ENCODE measurements at places on chromosomes 6 and 20.

GRCh38 chr20:52312132-52312729, 120.7 kb upstream of the ZFP64 start:
- DNase-seq: peak; percentile 61

DNA sequence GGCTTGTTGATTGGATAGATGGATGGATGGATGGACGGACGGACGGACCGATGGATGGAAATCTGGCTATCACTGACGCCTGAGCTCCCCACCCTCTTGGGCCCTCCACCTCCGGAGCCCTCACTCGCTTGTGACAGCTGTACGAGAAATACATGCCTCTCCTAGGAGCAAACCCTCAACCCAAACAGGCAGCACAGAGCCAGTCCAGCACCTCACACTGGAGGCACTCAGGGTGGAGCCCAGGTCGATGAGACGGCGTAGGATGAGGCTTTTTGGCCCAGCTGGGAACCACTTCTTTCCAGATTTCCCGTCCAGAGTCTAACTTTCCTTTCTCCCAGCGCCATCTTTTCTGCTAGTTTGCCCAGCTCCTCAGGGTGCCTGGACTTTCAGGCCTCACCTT, 2.7 kb upstream of the LY6G5C start:
- no peak for DNase-seq

DNA sequence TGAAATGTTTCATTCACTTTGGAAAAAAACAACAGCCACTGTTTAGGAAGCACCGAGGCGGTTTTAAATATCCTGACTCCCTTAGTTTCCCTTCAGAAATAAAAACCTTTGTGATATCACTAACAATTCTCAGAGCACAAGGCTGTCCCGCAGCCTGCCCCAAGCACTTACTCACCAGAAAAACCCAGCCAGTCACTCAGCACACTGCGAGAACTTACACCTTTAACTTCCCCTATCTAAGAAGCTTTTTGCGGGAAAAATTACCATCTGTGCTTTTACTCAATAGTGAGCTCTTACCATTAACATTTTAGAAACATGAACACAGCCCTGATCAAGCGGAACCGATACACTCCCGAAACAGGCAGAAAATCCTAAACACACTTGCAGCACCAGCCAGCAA, 9.3 kb downstream of the ZBTB46 start:
- DNase-seq: no peak

DNA sequence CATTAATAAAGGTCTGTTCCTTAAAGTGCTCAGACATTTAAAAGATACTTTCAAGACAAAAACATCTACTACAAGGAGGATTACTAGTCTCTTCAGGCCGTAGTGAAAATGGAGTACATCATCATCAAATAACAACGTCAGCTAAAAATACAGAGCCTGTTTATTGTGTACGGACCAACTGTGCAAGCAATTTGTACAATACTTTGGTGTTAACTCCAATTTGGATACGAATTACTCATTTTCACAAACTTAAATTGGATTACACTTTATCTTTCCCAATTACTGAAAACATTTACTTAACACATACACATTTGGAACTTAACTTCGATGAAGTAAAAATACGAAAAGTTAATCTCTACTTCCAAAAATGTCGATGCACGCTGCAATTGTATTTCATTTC, 802 bp downstream of the CYP39A1 start:
- DNase-seq: no peak

GRCh38 chr6:43910638-43911353, 140.8 kb downstream of the VEGFA start:
- DNase-seq: peak; percentile 66

- no peak for DNase-seq
Measured at GRCh38 chr6:134138226-134138975, 86.0 kb upstream of the SLC2A12 start.

GRCh38 chr6:167560673-167561569, 236.0 kb downstream of the TTLL2 start:
- DNase-seq: no peak

DNA sequence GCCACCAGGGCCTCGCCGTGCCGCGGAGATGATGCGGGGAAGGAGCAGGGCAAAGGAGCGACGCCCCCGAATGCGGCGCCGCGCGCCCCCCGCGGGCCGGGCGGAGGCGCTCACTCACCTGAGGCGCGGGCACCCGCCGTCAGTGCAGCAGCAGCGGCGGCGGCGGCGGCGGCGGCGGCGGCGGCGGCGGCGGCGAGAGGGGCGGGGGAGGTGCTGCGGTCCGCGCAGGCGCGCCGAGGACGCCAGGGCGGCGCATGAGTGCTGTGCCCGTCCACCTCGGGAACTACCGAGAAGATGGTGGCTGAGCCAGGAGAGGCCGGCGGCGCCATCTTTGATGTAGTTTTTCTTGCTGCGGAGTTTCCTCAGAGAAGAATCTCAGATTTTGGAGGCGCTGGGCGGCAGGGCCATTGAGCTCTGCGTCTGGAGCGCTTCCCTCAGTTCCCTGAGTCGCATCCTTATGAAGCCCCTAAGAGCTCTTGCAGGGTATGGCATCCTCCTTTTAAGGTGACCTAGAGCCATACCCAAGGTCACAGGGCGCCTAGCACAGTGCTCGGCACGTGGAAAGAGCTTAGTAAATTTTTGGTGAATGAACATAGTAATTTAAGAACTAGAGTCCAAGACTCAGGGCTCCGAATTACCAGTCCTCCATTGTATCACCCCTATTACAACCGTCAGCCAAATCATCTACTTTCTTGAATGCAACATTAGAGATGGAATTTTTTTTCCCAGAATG, at the start of gene NDRG3:
TSS of gene NDRG3 (minus strand) at position 164 of the 733 bp plus-strand sequence. CDS start 24,355 bp downstream, outside the sequence.
- peak; percentile 91 for DNase-seq

GRCh38 chr6:46586906-46587305, 65.7 kb downstream of the CYP39A1 start:
- DNase-seq: no peak

GRCh38 chr6:157962601-157963302, 18.9 kb upstream of the SYNJ2 start:
- peak; percentile 62 for DNase-seq

DNA sequence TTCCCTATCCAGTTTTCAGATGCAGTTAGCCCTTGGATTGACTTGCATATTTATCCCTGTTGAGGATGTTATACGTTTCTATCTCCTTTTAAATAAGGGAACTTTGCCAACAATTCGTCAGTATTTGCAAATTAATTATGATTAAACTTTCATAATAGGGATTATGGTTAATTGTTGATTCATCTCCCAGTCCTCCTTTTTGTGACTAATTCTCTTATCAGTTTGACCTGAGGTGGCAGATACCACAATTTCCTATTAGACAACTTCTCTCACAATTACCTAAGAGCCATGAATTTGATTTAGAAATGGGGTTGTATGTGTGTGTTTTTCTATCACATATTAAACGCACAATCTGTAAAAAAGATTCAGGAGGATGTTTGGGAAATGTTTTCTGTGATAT, 172.9 kb downstream of the LAMA2 start:
- DNase-seq: no peak

- DNase-seq: no peak
Measured at GRCh38 chr6:20955751-20956150, 421.5 kb downstream of the CDKAL1 start.

DNA sequence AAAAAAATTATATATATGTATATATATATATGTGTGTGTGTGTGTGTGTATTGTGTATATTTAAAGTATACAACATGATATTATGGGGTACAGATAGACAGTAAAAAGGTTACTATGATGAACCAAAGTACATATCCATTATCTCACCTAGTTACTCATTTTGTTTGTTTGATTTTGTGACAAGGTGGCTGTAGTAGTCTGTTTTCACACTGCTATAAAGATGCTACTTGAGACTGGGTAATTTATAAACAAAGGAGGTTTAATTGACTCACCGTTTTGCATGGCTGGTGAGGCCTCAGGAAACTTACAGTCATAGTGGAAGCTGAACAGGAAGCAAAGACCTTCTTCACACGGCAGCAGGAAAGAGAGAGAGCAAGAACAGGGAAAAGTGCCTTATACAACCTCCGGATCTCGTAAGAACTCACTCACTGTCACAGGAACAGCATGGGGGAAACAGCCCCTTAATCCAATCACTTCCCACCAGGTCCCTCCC, 30.2 kb upstream of the DACT2 start:
- no peak for DNase-seq

DNA sequence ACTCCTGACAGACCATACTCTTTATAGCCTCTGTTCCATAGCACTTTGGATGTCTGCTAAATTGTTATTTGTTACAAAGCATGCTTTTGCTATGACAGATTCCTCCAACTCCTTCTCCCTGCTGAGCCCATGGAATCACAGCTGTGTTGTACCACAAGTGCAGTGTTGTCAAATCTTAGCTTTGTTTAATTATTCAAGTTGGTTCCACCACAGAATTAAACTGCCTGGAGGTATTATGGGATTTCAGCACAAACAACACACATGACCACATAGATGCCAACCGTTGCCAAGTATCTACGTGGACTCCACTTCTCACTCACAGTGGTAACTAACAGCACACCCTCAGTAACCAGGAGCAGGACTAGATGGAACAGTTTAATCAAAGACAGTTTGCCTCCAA, 32.7 kb upstream of the MARCKS start:
- DNase-seq: peak; percentile 37

GRCh38 chr6:99559057-99559456, 9.4 kb downstream of the CCNC start:
- DNase-seq: no peak

DNA sequence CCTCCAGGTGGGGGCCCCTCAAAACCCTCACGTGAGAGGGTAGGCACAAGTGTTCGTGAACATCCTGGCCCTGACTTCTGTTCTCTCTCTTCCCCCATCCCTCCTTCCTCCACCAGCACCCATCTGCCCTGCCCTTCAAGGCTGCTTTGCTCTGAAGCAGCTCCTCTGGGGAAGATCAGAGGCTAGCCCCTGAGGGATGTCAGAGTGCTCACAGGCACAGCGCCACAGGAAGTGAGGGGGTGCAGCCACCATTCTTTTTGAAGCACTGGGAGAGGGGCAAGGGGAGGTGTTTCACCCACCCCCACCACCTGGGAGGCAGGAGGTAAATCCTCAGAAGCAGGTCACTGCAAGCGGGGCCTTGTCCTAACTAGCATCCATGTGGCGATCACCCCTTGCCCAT, 11.4 kb downstream of the MOCS1 start:
- no peak for DNase-seq
